ENCODE measurements at places on chromosomes 5 and 9.
A peak's percentile ranks its signal among the peaks of the same experiment; 100 is the strongest.

GRCh38 chr5:33854733-33855151 is 37.0 kb downstream of the ADAMTS12 start:
- no peak for DNase-seq

DNA sequence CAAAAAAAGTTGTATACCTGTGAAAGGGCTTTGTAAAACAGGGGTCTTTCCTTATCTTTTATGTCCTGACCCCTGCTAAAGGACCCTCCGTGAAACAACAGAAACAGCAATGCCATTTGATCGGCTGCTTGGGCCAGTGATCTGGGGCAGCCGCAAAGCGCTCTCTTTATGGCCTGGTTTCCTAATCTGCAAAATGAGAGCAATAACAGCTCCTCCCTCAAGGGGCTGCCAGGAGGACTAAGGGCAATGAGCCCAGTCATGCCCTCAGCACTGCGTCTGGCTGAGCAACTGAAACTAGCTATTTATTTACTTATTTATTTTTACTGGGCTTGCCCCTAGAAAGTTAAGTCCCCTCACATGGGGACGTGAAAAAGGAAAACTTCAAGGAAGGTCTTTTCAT is 18.3 kb downstream of the CMBL start:
- no peak for DNase-seq

- DNase-seq = no peak
Measured at GRCh38 chr9:107952773-107953172, 463.2 kb upstream of the KLF4 start.

- no peak for DNase-seq
Measured at GRCh38 chr5:107341376-107342084, 329.2 kb downstream of the EFNA5 start.

- no peak for DNase-seq
Measured at GRCh38 chr9:136903041-136903554, 16.8 kb downstream of the TRAF2 start.

DNA sequence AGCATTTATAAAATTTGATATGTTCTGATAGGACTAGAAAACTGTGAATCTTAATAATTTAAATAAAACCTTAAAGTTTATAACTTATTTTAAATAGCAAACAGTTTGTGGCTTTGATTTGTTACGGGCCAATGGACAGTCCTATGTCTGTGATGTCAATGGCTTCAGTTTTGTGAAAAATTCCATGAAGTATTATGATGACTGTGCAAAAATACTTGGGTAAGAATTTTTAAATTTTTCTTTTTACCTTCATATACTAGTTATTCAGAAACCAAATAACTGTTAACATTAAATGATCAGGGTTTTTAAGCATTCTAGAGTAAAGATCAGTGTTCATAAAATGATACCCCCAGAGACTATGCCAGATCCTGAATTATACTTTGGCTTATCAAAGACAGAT is 31.1 kb downstream of the PPIP5K2 start:
- no peak for DNase-seq

- DNase-seq = no peak
Measured at GRCh38 chr5:163444526-163444925, 7.1 kb downstream of the CCNG1 start.

DNA sequence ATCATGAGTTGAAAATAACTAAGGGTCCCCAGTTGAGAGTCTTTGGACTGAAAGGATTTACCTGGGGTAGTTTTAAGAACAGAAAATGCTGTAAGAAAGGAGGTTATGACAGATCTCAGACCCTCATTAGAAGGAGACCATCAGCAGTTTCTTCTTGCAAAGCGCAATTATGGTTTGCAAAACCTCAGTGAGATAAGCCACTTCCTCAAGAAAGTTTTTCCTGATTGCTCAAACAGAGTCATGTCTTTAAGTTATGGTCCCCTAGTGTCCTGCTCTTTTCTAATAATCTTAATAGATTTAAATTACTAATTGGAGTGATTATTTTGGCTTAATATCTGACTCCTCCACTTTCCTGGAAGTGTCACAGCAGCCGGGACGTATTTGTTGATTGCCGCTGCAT is 293.2 kb upstream of the KLF4 start:
- no peak for DNase-seq

DNA sequence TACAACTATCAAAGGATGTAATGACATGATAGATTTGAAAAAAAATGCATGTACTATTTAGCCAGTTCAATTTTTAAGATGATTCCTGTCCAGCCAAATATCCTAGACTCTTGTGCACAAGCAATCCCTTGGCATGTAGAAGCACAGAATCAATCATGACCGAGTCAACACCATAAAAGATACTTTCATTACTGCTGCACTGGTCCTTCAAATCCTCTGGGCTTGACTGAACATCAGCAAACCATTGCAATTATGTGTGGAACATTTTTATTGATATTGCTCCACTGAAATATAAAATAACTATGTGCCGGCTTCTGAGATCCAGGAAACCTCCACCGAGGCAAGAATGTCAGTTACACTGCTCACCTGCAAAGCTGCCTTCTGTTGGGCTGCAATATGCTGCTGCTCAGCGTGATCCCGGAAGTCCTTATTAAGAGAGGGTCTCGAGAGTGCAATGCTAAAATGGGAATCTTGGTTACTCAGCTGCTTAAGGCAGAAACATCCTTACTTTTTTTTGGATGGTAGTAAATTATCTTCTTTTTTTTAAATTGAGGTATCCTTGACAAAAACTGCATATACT is 28.7 kb downstream of the INIP start:
- no peak for DNase-seq

GRCh38 chr5:6370580-6370979 is 7.8 kb downstream of the MED10 start:
- no peak for DNase-seq

DNA sequence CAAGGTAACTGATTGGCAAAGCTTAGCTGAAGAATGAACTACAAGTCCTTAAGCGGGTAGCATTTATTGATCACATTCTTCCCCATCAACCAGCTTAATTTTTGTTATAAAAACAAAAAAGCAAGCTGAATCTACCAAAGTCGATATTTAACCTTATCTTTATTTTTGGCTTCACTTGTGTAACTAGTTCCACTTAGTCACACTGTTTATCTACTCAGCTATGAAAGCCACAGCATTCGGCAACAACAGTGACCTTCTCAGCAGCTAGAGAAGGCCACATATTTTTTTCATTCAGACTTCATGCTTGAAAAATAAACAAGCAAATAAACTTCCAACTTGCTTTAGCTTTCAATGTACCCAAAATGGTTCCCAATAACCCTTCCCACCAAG is 69.4 kb downstream of the KLHL3 start:
- DNase-seq = no peak

- no peak for DNase-seq
Measured at GRCh38 chr5:173747876-173748275, 131.4 kb upstream of the BOD1 start.

GRCh38 chr5:83368319-83368718 is 103.2 kb upstream of the VCAN start:
- no peak for DNase-seq

DNA sequence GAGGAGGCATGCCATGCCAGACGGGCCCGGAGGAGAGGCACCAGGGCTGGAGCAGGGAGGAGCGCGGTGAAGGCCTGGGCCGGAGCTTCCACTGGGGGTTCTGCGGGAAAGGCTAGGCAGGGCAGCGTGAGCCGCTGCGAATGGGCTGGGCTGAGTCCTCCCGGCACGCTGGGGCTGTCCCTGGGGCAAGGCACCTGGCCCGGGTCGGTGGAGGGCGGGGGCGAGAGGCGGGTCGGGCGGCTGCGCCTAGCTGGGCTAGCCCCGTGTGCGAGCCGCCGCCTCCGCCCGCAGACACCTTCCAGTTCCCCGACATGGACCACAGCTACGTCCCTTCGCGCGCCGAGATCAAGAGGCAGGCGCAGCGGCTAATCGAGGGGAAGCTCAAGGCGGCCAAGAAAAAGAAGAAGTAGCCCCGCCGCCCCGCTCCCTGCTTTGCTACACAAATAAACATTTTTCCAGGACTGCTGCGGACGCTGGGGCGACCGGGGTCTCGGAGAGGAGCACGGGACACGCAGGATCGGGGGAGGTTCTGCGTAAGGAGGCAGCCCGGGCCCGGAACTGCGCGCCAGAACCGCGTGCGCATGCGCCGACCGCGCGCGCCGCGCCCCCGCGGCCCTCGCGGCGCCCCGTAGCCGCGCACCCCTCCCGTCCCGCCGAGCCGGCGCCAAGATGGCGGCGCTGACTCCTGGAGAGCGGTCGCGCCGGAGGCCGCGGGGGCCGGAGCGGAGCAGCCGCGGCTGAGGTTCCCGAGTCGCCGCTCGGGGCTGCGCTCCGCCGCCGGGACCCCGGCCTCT is at the start of gene RABL6:
RABL6 (plus strand) TSS at position 668 of the 794 bp plus-strand sequence. CDS start 249 bp downstream, outside the sequence.
- peak; percentile 55 for DNase-seq

DNA sequence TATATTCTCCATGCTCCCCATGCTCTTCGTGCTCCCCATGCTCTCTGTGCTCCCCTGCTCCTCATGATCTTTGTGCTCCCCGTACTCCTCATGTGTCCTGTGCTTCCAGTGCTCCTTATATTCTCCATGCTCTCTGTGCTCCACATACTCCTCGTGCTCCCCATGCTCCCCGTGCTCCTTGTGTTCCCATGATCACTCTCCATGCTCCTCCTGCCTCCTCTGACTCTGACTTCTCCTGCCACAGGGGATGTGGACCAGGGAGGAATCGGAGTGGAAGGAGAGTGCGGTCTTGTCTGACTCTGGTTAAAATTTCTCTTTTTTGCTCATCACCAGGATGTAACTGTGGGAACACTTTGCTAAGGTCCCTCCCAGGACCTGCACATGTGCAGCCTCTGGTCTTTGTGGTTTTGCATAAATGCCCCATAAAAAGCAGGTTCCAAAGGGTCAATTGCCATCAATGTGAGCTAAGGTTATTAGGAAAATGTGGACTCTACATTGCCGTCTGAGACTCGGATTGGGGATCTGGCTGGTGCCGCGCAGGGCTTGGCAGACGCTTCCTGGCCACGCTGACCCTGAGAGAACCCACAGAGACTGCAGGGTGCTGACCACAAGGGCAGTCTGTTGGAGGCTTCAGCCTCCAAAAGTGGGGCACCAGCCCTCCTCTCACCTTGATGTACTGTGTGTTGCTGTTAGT is 52.5 kb downstream of the TRIP13 start:
- no peak for DNase-seq

DNA sequence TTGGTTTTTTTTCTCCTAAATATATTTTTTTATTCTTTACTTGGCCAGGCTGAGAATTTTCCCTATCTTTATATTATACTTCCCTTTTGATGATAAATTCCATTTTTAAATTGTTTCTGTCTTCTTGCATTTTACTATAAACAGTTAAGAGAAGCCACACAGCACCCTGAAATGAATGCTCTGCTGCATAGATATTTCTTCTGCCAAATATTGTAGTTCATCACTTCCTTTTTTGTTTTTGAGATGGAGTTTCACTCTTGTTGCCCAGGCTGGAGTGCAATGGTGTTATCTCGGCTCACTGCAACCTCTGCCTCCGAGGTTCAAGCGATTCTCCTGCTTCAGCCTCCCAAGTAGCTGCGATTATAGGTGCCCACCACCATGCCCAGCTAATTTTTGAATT is 8.5 kb upstream of the INIP start:
- DNase-seq = no peak

DNA sequence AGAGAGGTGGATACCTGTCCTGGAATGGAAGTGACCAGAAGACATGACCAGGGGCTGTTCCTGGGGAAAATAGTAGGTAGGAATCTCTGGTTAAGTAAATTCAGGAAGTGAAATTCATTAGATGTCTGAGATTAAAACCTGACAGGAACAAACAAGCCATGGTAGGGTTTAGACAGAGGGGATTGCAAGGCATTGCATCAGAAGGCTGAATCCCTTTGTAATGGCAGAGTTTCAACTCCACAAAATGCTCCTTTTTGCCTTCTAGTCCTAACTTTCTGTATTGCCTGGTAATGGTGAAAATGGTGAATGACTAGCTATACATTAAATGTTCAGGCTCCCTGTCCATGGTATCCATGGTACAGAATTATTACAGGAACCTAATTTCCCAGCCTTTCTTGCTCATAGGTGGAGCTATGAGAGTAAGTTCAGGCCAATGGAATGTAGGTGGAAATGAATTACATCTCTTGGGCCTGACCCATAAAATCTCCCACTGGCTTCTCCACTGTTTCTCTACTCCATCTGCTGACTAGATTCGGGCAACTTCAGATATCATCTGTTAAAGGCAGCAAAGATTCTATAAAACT is 113.4 kb upstream of the CNTLN start:
- DNase-seq = no peak

GRCh38 chr5:126483156-126483555 is 59.9 kb downstream of the GRAMD2B start:
- no peak for DNase-seq

GRCh38 chr5:149300441-149300840 is 28.8 kb downstream of the AFAP1L1 start:
- no peak for DNase-seq

- no peak for DNase-seq
Measured at GRCh38 chr5:84564321-84565075, 179.8 kb upstream of the EDIL3 start.

GRCh38 chr9:92615790-92616189 is 54.1 kb downstream of the IPPK start:
- DNase-seq = no peak

DNA sequence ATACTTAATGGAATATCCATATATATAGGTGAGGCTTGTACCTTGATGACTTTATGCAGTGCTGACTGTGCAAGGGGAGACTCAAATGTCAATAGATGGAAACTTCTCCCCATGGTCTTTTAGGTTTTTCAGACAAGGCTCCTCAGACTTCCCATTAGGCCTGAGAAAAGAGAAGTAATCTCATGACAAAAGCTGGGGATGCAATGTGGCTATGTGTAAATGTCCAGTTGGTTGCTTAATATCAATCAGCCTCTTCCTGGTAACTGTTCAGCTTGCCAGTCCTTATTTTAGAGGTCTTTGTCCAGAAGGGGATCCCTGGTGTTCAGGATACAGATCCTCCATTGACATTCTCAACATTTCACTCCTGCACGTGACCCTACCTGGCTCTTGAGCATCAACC is 621.1 kb upstream of the CDH18 start:
- DNase-seq = no peak

- no peak for DNase-seq
Measured at GRCh38 chr5:124234770-124235562, 511.5 kb downstream of the ZNF608 start.

DNA sequence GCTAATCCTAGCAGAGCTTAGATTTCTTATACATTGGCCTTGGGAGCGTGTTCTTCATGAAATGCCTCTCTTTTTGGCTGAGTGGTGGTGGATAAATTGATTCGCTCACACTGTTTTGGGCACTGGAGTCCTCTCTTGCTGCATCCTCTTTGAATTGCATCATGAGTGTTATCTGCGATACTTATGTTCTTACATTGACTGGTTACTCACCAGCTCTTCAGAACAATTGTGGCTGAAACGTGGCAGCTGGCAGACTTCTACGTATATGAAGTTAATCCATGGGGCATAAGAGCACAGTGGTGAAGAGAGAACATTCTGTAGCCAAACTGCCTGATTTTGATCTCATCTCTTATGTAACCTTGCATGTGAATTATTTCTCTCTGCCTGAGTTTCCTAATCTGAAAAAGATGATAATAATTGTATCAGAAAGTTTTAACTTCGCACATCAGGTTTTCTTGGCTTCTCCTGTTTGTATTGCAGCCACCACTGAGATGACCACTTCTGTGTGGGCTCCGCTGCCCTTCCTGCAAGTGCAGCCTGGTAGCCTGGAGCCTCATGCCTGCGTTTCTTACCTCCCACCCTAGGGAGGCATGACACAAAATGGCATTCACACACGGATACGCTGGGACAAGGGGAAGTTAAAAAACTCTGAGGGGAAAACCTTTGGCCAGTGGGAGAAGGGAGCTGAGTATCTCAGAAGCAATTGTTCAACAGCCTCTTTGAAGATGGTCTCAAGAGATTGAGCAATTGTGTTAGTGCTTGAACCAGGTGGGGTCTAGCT is 295.2 kb downstream of the ARHGAP26 start:
- DNase-seq = no peak
